ENCODE measurements at places on chromosomes 4 and X.

GRCh38 chr4:105022811-105023667 is 123.6 kb upstream of the TET2 start:
- DNase-seq = no peak

- no peak for DNase-seq
These were observed 726.1 kb upstream of the GALNTL6 start for GRCh38 chr4:171087089-171087488.

DNA sequence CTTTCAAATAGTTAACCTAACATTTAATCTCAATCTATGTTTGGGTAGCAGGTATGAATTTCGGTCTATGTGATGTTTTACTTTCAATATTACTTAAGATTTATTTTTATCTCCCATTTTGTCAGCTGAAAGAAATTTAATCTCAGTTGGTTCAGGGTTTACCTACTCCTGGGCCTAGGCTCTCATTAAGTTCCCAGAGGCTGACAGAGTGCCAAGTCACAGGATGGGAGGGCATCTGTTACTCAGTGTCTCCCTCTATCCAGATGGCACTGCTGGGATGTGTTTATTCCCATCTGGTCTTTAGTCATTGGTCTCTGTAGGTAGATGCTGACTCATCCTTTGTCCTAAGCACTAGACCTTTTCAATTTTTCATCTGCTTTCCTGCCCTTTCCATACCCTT is 129.4 kb upstream of the ARSJ start:
- DNase-seq = no peak

- no peak for DNase-seq
These were observed 22.1 kb downstream of the ZRSR2 start for GRCh38 chrX:15812192-15812938.

- no peak for DNase-seq
These were observed 383.5 kb downstream of the KLHL4 start for GRCh38 chrX:87901060-87901459.

- no peak for DNase-seq
These were observed 76.8 kb upstream of the DDX53 start for GRCh38 chrX:22922961-22923360.

DNA sequence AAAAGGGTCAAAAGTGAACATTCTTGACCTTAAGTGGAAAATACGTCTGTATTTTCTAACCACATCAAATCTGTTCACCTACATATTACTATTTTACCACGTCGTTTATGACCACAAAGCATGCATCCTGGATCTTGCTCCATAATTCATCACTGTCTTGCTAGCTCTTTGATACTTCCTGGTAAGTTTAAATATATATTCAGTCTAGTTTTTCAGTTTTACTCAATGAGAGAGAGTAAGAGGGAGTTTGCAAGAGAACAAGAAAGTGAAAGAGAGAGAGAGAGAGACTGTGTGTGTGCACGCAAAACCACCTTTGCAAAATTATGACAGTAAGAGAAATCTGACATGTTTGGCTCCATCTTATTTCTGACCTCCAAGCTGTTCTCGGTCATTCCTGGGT is 173.7 kb upstream of the GALNTL6 start:
- no peak for DNase-seq

DNA sequence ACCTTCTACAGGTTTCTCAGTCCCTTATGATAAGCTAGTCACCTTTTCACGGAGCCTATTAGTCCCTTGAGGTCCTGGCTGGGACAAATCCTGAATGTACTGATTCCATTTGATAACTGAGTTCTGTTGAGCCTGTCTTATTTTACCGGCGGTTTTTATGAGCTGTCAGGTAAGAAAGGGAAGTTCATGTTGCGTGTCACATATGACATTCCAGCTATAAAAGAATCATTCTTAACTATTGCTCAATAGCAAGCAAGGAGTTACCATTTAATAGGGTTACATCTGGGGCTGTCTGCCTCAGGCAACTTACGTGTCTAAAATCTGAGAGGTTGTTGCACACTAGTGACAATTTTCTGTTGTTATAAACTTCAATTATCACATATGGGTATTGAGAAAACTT is 394.6 kb downstream of the TECRL start:
- no peak for DNase-seq

DNA sequence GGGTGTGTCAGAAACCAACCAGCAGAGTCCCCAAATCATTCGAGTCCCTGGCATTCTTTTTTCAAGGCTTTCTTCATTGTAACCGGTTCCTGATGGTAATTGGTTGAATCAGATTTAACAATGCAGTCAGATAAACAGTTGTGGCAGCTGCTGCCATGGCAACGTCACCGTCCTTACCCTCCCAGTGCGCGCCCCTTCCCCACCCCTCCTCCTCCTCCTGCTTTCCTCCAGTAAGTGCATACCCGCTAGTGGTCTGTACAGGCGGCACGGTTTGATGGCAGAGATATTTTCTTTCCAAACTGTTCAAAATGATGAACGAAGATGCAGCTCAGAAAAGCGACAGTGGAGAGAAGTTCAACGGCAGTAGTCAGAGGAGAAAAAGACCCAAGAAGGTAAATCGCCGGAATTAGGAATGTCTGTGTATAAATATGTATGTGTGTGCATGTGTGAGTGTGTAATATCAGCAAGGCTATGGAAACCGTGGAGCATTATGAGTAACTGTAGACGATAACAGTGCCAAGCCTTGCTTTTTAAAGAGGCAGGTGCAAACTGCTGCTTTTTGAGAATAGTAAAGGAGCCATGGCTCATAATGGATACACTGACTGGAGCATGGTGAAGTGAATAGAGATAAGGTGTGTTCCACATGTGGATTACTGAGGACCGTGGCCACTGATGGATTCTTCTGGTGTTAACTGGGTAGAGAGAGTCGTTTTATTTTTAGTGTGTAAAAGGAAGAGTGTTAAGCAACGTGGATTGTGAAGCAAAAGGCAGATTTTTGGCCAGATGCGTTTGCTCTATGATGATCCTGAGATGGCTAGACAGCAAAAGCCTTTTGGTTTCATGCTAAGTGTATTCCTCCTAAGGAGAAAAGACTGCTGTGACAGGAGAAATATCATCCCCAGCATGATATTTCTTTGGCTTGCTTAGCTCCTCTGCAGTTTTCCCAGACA is at the start of gene ANK2:
Gene ANK2 (plus strand): TSS at position 233 of the 950 bp plus-strand sequence. CDS start 76 bp downstream, at position 309.
- DNase-seq = no peak

GRCh38 chrX:39705290-39705689 is 392.5 kb downstream of the BCOR start:
- no peak for DNase-seq

GRCh38 chr4:54971474-54971950 is 153.9 kb downstream of the KDR start:
- DNase-seq = no peak

DNA sequence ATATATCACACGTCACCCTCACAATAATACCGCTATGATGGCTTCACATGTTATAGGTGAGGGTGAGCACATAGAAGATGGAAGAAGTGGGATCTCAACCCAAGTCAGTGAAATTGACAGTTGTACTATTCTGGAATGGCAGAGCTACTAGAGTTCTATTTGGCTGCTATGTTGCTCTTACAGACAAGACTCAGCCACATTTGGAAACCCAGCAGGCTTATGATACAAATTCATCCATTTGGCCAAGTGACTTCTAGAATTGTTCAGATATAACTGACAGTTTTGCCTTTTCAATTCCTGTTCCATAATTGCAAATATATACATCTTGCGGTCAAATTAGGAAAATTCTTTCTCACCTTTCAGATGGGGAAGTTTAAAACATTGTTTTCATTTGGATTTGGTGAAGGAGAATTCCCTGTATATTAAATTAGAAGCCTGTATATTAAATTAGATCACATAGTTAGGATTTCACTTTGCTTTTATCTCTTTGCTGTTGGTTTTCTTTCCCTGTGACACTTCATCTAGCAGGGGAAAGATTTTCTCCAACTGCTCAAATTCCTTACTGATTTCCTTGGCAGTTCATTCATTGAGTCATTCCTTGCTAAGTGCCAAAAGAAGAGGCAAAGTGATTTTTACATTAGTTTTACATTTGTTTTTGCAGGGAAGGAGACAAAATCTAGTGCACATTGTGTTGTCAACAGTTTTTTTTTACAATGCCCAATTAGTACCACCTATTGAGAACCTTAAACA is 120.6 kb upstream of the TBC1D9 start:
- no peak for DNase-seq

- no peak for DNase-seq
These were observed 33.6 kb downstream of the RPGR start for GRCh38 chrX:38293741-38294140.

- no peak for DNase-seq
These were observed 59.3 kb upstream of the HS3ST1 start for GRCh38 chr4:11487868-11488544.

- DNase-seq = no peak
These were observed 95.2 kb downstream of the SHROOM4 start for GRCh38 chrX:50718776-50719175.

DNA sequence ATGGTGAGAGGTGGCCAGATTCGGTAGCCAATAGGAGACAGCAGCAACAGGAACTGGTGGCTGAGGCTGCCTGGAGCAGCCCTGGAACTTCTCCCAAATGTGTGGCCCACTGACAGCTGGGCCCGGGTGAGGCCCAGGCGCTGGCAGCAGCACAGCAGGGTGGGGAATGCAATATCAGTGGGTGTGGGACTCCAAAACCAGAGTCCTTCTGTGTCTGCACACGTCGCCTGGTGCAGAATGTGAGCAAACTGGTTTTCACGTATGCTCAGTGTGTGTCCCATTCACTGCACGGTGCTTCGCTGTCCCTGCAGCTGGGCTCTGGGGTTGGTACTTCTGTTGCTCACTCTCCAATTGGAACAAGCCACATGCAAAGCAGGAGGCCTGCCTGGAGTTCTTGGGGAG is 14.4 kb upstream of the CENPU start:
- DNase-seq = no peak

DNA sequence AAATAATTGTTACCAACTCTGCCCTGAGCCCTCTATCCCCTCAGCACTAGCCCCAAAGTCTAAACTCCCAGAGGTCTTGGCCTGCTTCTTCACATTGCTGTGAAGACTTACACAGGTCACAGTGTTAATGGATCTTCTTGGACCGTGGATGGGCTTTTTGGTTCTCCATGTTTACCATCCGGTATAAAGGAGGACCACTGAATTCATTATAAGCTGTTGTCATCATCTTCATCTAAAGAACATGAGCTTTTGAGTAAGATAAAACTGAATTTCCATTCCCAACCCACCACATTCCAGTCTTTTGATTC is 8.5 kb downstream of the NUDT11 start:
- DNase-seq = no peak

- DNase-seq = no peak
These were observed 64.5 kb downstream of the ARL9 start for GRCh38 chr4:56570041-56570440.

Data from activated CD4-positive, alpha-beta T cell treated with anti-CD3 and anti-CD28 coated beads for 1 hour (primary cell).